Fibroblast of gingiva (primary cell): ENCODE measurements at places on chromosomes 5 and 9.

DNA sequence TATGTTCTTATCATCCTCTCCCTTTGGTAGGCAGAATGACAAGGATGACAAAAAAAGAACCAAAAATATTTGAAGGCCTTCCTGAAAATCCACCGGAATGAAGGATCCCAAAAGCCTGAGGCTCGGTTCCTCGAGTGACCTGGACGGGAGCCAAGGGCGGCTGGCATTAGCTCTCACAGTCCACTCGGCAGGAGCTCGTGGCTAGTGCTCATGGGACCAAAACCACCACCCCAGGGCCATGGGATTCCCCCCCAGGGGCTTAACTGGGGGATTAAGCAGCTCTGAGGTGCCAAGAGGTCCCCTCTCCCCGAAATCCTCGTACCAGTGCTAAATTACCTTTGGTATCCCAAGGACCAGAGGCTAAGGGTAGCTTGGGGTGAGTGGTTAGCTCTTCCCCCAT, 586 bp upstream of the PDZD2 start:
- DNase-seq = no peak

DNA sequence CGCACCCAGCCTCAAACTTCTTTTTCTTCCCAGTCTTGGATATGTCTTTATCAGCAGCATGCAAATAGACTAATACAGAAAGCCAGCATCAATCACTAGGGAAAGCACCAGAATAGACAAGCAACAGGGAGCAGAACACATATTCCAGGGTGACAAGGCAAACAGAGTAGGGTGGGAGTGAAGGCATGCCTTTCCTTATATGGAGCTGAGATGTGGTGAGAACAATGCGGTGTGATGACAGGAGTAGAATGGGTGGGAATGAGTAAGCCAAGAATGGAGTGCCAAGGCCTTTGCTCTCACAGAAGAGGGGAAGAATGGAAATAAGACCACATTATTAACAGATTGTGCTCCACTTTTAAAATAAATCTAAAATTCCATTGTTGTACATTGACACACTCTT, 115.6 kb downstream of the CETN3 start:
- no peak for DNase-seq

DNA sequence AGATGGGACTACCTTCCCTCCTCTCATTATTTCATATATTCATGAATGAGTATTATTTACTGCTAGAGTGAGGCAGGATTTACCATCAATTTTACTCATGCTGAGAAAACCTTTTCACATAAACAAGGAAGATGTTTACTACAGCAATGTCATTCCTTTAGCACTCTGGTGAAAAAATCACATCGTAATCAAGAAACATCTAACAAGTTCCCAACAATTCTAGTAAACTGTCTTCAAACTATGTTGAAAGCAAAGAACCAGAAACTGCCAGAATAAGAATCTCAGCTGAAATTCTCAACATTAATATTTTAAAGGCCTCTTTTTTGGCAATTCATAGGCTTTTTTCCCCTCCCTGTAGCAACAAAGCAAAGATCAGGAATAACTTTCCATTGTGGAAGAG, 28.2 kb downstream of the AUH start:
- DNase-seq = no peak

GRCh38 chr5:42641336-42642005, 115.1 kb upstream of the CCDC152 start:
- no peak for DNase-seq

GRCh38 chr9:124504530-124505005, 2.6 kb downstream of the NR5A1 start:
- no peak for DNase-seq

DNA sequence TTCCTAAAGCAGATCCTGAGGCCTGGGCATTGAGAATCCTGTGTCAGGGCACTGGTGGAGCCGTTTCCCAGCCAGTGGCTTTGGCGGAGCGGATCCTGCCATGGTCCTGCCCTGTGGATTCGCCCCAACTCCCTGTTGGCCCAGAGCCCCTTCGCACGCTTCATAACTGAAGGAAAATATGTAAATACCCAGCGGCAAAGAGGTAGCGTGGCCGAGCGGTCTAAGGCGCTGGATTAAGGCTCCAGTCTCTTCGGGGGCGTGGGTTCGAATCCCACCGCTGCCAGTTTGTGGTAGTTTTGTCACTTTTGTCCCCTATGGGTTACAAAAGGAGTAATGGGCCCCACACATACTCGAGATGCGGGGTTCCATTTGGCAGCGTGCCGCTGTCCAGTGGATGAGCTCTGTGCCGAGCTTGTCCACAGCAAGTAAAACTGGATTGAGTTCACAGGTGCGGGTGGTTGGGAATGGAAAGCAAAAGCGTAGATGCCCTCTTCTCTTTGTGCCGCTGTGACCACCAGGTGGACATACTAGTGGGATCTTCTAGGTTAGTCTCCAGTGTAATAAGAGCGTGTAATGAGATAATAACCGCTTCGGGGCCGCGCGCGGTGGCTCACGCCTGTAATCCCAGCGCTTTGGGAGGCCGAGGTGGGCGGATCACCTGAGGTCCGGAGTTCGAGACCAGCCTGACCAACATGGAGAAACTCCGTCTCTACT, 17.3 kb downstream of the TRIM7 start:
- peak; percentile 86 for DNase-seq

GRCh38 chr9:114688909-114689610, 7.1 kb upstream of the TEX48 start:
- no peak for DNase-seq

GRCh38 chr5:128384068-128384467, 154.0 kb downstream of the FBN2 start:
- no peak for DNase-seq

GRCh38 chr9:114218264-114219120, 63.2 kb downstream of the COL27A1 start:
- no peak for DNase-seq

DNA sequence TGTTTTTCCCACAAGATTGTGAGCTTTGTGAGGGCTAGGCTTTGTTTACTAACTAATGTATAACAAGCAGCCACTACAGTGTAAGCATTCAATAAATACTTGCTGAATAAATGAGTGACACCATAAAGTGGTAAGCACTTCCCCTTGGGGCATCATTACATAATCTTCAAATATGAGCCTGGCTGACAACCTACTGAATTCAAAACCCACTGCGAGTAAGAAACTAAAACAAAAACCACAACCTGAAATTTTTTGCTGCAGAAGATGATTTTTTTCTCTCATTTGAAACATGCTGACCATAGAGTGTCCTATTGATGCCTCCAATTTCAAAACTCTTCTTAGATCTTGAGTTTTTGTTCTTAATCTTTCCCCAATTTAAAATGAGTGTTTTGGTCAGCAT, 331.3 kb upstream of the CCNG1 start:
- no peak for DNase-seq

- DNase-seq = no peak
These were observed 35.7 kb downstream of the INVS start for GRCh38 chr9:100134731-100135130.

GRCh38 chr5:142511358-142511757, 174.5 kb downstream of the FGF1 start:
- no peak for DNase-seq

- DNase-seq = no peak
These were observed 303.8 kb upstream of the IRX4 start for GRCh38 chr5:2186472-2187015.

DNA sequence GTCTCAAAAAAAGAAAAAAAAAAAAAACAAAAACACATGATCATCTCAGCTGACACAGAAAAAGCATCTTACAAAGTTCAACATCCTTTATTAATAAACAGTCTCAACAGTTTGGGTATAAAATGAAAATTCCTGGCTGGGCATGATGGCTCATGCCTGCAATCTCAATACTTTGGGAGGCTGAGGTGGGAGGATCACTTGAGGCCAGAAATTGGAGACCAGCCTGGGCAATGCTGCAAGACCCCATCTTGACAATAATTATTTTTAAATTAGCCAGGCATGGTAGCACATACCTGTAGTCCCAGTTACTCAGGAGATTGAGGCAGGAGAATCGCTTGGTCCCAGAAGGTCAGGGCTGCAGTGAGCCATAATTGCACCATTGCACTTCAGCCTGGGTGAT, 7.9 kb upstream of the CNTRL start:
- no peak for DNase-seq

- DNase-seq = no peak
These were observed 17.6 kb upstream of the FCHO2 start for GRCh38 chr5:72938206-72938605.

DNA sequence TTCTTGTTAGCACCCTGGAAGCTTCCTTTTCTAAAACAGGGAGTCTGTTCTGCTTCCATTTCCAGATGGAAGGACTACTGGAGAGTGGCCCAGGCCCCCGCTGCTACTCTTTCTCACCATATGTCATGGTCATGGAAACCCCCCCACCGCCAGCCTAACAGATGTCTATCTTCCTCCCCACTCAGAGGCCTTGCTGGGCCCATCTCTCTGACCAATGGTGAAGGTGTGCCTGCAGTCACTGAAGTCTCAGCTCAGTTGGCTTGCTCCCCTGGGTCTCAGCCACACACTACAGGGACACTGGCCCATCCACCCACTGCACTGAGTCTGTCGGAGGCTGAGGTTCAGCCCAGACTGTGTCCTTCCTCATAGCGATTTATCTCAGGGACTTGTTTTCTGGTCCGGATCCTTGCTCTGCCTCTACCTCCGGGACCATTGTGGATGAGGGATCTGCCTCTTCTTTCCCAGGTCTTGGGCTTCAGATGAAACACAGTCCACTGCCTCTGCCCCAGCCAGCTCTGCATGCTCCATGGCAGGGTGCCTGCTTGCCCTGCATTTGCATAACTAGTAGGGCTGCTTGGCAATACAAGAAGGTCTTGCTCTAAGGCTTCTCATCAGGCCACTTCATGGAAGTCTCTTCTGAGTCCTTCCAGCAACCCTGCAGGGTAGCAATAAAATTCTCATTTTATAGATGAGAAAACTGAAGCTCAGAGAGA, 30.8 kb downstream of the GALNT12 start:
- DNase-seq = no peak

- no peak for DNase-seq
These were observed 198.1 kb downstream of the GADD45G start for GRCh38 chr9:89802781-89803355.

GRCh38 chr5:151750121-151750520, 8.3 kb downstream of the ATOX1 start:
- DNase-seq = no peak

DNA sequence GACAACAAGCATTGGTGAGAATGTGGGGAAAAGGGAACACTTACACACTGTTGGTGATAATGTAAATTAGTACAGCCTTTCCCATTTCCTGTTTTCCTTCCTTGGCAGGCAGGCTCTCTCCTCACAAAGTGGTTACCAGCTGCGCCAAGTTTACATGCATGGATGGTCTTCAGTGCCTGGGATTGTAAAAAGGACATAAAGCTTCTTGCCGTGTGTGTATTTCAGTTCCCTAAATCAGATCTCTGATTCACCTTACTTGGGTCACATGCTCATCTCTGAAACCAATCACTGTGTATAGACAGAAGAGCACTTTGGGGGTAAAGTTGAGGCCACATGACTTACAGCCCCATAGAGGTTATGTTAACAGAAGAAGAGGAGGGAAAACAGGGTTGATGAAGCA, 92.8 kb downstream of the CAVIN4 start:
- no peak for DNase-seq

DNA sequence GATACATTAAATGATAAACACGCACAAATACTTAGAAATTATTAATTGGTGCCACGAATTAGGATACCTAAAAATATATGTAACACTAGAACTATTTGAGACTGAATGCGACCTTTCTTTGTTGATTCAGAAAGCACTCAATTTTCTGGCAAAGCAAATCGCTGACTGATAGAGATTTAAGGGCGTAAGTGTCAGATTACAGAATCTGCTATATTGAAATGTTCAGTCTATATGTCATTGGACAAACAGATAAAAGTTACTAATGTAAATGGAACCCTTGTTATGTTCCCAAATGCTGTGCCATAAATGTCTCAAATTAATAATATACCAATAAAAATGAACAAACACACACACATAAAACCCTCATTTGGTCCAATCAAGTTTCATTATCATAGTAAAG, 137.9 kb downstream of the MPDZ start:
- no peak for DNase-seq

GRCh38 chr5:110718311-110718710, 8.2 kb downstream of the TMEM232 start:
- DNase-seq = no peak

- no peak for DNase-seq
These were observed 10.8 kb downstream of the RIOK2 start for GRCh38 chr5:97172227-97172626.

DNA sequence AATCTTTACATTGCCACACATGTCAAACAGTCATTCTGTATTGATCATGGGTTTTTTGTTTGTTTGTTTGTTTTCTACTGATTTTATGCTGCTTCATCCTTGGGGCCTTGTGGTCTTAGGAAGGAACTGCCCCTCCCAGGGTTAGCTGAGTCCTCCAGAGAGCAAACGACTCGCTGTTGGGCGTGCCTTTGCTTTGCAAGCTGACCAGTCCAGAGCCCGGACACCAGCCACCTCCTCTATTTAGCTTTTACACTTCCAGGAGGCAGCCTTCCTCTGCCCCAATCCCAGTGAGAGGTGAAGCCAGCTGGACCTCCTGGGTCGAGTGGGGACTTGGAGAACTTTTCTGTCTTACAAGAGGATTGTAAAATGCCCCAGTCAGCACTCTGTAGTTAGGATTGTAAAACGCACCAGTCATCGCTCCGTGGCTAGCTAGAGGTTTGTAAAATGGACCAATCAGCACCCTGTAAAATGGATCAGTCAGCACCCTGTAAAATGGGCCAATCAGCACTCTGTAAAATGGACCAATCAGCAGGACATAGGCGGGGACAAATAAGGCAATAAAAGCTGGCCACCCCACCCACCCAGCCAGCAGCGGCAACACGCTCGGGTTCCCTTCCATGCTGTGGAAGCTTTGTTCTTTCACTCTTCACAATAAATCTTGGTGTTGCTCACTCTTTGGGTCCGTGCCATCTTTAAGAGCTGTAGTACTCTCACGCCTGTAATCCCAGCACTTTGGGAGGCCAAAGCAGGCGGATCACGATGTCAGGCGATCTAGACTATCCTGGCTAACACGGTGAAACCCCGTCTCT, 154.4 kb downstream of the ERCC6L2 start:
- no peak for DNase-seq

DNA sequence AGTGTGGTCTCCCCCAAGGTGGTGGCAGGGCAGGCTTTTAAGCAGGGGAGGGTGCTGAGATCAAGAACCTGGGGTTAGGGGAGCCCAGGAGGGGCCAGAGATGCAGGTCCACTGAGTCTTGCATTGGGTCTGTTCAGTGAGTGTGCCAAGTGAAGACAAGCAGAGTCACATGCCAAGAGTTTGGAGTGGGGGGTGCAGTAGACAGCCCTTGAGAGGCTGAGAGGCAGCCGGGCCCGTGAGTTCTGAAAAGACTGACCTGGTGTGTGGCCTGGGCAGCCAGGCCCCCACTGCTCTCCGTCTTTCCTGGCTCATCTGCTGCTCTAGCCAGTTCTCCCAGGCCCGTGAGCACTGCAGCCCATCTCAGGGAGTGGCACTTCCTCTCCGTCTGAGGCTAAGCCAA, 120.0 kb downstream of the DAB2IP start:
- no peak for DNase-seq

DNA sequence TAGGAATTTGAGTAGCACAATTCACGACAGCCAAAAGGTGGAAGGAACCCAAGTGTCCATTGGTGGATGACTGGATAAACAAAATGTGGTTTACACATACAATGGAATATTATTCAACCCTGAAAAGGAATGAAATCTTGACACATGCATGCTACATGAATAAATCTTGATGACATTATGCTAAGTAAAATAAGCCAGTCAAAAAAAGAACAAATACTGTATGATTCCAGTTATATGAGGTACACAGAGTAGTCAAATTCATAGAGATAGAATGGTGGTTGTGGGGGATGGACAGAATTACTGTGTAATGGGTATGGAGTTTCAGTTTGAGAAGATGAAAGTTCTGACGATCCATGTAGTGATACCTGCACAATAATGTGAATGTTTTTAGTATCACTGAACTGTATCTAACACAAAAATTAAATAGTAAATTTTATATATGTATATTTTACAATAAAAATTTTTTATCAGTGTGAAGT, 117.7 kb upstream of the GNA14 start:
- DNase-seq = no peak
